ENCODE measurements at places on chromosomes 12 and 14. TPM values are rescaled to one million over a fixed set of nuclear protein-coding genes. Genes with fewer than 3 reads are reported as not detected.

DNA sequence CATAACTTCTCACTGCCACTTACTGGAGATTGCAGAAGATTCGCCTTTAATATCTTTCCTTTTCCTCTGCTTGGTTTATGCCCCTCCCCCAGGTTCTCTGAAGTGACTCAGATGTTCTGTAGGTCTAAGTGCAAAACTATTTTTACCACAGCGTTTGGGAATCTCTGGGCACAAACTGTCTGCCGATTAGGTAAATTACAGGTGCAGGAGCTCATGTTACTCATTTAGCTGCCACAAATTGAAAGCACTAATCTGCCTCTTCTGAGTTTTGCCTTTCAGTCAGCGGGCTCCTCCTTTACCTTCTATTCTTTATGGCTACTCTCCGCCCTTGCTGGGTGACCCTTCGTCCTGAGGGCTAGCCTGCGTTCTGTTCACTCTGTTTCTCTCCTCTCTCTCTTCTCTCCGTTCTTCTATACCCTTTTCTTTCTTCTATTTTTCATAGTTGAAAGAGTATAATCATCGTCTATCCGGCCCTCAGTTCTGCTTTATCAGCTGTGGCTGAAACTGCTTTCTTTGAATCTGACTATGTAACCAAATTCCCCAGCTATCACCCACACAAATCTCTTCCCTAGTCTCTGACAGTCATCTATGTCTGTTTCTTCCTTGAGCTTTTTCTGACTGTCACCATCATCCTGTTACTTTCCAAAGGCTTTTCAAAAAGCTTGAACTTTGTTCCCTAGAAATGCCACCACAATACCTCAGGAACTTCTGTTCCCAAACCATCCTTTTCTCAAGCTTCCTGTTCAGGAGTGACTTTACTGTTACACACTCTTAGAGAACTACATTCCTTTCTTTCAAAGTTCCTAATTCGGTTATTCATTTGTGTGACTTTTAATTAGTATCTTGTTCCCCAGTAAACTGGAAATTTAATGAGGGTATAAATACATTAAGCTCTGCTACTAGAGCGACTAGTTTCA, 4.3 kb upstream of the MYF6 start:
- no peak overlapping the region for H3K27ac ChIP-seq
- H3K36me3 ChIP-seq = no peaks in the 10 kb centered on the region
- H3K4me1 ChIP-seq = no peaks in the 10 kb centered on the region
- no peak overlapping the region for H3K4me3 ChIP-seq
- DNase-seq = no peak

DNA sequence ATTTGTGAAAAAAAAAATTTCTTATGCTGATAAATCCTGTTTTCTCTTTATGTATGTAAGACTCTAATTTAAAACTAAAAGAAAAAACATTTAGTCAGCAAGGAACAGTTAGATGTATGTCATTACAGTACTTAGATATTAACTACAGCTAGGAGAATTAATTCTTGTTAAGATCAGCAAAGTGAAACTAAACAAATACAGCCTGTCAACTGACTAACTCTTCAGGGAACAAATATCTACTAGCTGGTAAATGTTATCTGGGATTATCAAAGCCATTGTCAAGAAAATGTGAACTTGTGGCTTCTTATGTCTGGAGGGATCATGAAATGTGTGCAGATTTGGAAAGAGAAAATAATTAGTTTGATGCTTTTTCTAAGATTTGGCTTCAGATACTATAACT, 27.5 kb downstream of the MGAT4C start:
- DNase-seq = no peak
- H3K36me3 ChIP-seq = no peaks in the 10 kb centered on the region
- no peak overlapping the region for H3K27ac ChIP-seq
- no peaks in the 10 kb centered on the region for H3K4me1 ChIP-seq
- no peaks in the 10 kb centered on the region for H3K27me3 ChIP-seq

GRCh38 chr12:2408262-2408661, 355.5 kb downstream of the CACNA1C start:
- no peaks in the 10 kb centered on the region for H3K27me3 ChIP-seq
- no peak overlapping the region for H3K4me3 ChIP-seq
- DNase-seq = no peak
- H3K4me1 ChIP-seq = no peaks in the 10 kb centered on the region
- no peaks in the 10 kb centered on the region for H3K36me3 ChIP-seq
- no peak overlapping the region for H3K27ac ChIP-seq

GRCh38 chr14:50347521-50347920, 35.4 kb downstream of the DMAC2L start:
- H3K27ac ChIP-seq = no peak overlapping the region
- no peaks in the 10 kb centered on the region for H3K36me3 ChIP-seq
- H3K4me3 ChIP-seq = no peak overlapping the region
- H3K4me1 ChIP-seq = peaks cover 8% of the 10 kb centered on the region
- DNase-seq = peak; percentile 28

- no peaks in the 10 kb centered on the region for H3K4me1 ChIP-seq
- DNase-seq = no peak
- no peak overlapping the region for H3K4me3 ChIP-seq
- no peak overlapping the region for H3K27ac ChIP-seq
- no peaks in the 10 kb centered on the region for H3K27me3 ChIP-seq
- H3K36me3 ChIP-seq = no peaks in the 10 kb centered on the region
Measured at GRCh38 chr12:3170423-3171194, 93.4 kb downstream of the TSPAN9 start.

GRCh38 chr14:51873221-51873893, 12.9 kb downstream of the GNG2 start:
- no peak overlapping the region for H3K4me3 ChIP-seq
- no peaks in the 10 kb centered on the region for H3K27me3 ChIP-seq
- H3K4me1 ChIP-seq = no peaks in the 10 kb centered on the region
- H3K36me3 ChIP-seq = no peaks in the 10 kb centered on the region

- no peak for DNase-seq
- H3K4me1 ChIP-seq = peaks cover 58% of the 10 kb centered on the region
- H3K36me3 ChIP-seq = no peaks in the 10 kb centered on the region
Measured at GRCh38 chr12:24851341-24851740, 97.6 kb downstream of the BCAT1 start.

- no peaks in the 10 kb centered on the region for H3K36me3 ChIP-seq
- H3K4me1 ChIP-seq = no peaks in the 10 kb centered on the region
- H3K4me3 ChIP-seq = no peak overlapping the region
Measured at GRCh38 chr14:31768355-31768754, 207.2 kb downstream of the NUBPL start.

DNA sequence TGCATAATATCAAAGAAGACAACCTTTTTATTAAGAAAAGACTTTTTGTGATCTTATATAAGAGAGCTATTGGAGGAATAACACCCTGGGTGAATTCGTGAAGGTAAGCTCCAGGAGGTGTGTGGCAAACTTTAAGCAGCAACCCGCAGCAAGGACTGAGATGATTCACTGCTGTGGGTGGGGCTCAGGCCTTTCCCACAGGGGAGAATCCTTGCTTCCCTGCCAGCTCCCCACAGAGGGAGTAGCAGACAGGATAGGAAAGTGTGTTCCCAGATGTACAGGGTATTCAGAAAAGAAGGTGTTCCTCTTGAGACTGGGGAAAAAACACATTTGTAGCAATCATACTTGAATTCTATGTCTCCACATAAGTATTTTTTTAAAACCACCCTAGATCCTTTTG, 9.2 kb downstream of the NDUFA12 start:
- H3K27me3 ChIP-seq = no peaks in the 10 kb centered on the region
- H3K36me3 ChIP-seq = peaks cover 4% of the 10 kb centered on the region
- no peaks in the 10 kb centered on the region for H3K4me1 ChIP-seq
- no peak overlapping the region for H3K4me3 ChIP-seq
- no peak overlapping the region for H3K27ac ChIP-seq
- no peak for DNase-seq

DNA sequence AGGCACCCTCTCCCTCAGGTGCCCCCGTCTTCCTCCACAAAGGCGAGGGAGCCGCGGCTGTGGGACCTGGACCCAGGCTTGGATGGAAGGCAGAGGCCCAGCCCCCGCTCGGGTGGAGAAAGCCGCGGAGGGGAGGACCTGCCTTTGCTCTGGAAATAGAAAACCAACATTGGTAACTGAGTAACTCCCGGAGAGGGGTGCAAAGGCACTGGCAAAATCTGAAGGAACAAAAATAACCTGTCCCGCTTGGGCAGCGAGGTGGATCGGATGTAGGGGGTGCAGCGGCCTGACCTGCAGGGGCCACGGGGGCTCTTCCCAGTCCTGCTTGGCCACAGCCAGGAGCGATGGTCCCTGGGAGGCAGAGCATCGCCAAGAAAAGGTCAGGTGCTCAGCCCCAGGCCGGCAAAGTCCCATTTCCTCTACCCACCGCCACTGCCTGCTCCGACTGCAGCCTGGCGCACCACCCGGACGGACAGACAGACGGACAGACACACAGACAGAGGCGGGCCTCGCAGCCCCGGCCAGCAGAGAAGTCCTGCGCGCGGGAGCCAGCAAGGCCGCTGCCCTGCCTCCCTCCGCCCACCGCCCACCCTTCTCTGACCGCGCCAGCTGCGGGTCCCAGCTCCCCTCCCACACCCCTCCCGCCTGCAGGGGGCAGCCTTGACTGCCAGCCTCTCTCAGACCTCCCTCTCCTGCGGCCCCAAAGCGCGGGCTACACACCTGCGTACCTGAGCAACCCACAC, 21.4 kb upstream of the TMEM106C start:
- H3K36me3 ChIP-seq = no peaks in the 10 kb centered on the region
- H3K4me1 ChIP-seq = peaks cover 7% of the 10 kb centered on the region
- H3K4me3 ChIP-seq = no peak overlapping the region
- no peaks in the 10 kb centered on the region for H3K27me3 ChIP-seq
- peak; percentile 45 for DNase-seq

DNA sequence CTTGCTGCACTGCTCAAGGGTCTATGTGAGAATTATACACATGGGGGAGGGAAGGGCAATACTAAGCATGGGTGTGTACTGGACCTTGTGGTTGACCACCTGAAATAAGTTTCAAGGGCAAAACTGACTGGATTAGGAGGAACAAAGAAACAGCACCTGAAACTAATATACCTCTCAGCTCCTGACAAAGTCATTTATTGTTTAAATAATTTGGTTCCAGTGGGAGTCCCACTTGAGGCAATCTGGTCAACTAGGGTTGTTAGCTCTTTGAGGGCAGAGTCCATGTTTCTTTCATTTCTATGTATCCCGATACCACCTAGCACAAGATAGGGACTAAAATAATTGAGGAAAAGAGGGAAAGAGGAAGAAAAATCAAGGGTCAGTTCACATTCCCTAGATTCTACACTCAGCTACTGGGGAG, 45.5 kb downstream of the STXBP6 start:
- H3K4me3 ChIP-seq = no peak overlapping the region
- no peak overlapping the region for H3K27ac ChIP-seq
- H3K36me3 ChIP-seq = no peaks in the 10 kb centered on the region

DNA sequence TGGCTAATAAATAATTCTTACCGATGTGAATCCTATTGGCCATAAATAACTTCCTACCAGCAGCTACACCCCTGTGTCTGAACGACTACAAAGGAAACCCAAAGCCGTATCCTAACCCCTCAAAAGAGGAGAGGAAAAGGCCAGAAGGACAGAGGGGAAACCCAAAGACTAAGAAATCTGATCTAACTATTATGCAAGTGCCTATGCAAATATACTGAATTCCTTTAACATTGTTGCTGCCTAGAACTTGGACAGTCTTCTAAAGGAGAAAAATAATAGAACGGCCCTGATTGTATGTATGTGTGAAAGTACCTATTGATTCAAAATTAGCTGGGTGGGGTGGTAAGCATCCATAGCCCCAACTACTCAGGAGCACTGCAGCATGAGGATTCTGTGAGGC, 997 bp downstream of the PLEKHG7 start:
- no peaks in the 10 kb centered on the region for H3K36me3 ChIP-seq
- no peaks in the 10 kb centered on the region for H3K27me3 ChIP-seq
- no peak for DNase-seq
- no peak overlapping the region for H3K27ac ChIP-seq
- no peak overlapping the region for H3K4me3 ChIP-seq

Gene EXOC3L4
- 1.8 TPM for total RNA-seq

All from body of pancreas (tissue), 4 donors.